ENCODE measurements at places on chromosomes 5 and 9.

GRCh38 chr9:121725008-121725775, 73.8 kb downstream of the DAB2IP start:
- H3K27ac ChIP-seq, result peak overlapping the region; percentile 75
- no peaks in the 10 kb centered on the region for H3K36me3 ChIP-seq
- no peaks in the 10 kb centered on the region for H3K27me3 ChIP-seq
- no peak overlapping the region for H3K4me3 ChIP-seq

- no peak overlapping the region for H3K4me3 ChIP-seq
- no peaks in the 10 kb centered on the region for H3K36me3 ChIP-seq
- H3K27ac ChIP-seq, result no peak overlapping the region
- no peaks in the 10 kb centered on the region for H3K27me3 ChIP-seq
- H3K4me1 ChIP-seq, result no peaks in the 10 kb centered on the region
Measured at GRCh38 chr5:40446910-40447309, 232.8 kb upstream of the PTGER4 start.

DNA sequence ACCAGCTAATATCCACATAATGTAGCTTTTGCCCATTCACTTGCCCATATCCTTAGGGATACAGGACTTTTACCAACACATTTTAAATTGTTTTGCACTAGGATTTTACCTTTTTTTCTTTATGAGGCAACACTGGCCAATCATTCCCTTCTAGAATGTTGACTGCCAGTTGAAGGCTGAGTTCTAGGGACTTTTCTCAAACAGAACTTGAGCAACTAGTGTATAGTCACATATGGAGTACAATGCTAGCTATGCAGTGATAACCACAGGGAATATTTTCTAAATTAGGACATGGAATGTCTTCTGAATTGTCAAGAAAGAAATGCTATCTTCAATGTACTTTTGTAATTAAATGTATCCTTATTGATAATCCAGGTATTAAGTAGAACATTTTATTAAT, 133.6 kb downstream of the OXCT1 start:
- DNase-seq, result no peak
- no peaks in the 10 kb centered on the region for H3K36me3 ChIP-seq
- no peaks in the 10 kb centered on the region for H3K27me3 ChIP-seq
- H3K27ac ChIP-seq, result no peak overlapping the region
- no peak overlapping the region for H3K4me3 ChIP-seq
- no peaks in the 10 kb centered on the region for H3K4me1 ChIP-seq

DNA sequence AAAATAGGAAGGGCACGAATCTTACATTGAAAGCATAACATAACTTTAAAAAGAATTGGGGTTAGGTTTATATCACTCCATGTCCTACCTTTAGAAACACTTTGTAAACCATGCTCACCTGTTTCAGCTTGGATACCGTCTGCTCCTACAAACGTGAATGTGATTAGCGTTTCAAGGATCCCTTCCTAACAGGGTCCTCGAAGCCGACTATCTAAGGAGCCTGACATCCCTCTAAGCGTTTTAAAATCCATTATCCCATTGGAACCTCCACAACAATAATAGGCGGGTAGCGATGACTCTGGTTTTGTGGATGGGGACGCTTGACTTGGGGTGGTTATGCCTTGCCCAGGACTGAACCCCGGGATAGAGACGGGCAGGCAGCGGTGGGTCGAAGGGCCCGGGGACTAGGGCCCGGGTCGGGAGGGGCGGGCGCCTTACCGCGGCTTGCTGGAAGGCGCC, 937 bp downstream of the SVEP1 start:
- H3K27ac ChIP-seq, result peak overlapping the region; percentile 73
- no peak for DNase-seq
- no peaks in the 10 kb centered on the region for H3K4me1 ChIP-seq
- H3K27me3 ChIP-seq, result peaks cover 62% of the 10 kb centered on the region
